GM12878 (cell line): ENCODE measurements at places on chromosomes 7 and 10. TPM values are rescaled to one million over a fixed set of nuclear protein-coding genes. Genes with fewer than 3 reads are reported as not detected.

DNA sequence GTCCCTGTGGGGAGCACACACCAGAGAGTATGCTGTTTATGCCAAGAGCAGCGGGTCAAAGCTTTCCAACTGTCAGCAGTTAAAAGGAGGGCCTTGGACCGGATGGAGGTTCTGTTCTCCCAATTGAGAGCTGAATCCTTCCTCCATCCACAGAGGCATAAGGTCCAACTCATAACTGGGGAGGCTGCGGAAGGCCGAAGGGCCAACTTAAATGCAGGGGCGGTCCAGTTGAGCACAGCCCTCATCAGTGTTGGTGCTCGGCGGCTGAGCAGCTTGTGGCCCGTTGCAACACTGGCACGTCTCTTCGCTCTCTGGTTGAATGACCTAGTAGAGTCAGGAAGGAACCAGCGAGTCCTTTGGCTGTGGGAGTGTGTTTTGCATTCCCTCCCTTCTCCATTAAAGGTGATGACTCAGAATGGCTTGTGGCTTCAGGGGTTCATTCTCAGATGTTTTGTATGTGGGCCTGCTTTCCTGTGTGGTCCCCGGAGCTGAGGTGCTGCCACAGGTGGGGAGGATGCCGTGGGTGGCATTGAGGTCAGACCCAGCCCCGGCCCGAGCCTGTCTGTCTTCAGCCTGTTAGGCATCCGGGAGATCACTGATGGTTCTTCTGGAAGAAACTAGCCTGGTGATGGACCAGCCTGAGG is 44.8 kb upstream of the DMBT1 start:
- DNase-seq = no peak

DNA sequence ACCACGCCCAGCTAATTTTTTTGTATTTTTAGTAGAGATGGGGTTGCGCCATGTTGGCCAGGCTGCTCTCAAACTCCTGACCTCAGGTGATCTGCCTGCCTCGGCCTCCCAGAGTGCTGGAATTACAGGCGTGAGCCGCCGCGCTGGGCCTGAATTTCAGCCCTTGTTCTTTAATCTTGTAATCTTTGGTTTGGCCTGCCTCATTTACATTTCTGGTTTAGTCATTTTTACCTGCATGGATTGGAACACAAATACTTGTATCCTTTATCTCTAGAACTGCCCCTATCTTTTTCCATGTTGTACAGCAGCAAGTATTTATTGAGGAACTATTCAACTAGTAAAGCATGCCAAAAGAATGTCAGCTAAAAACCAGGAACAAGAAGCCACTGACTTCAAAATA is 195.6 kb upstream of the FRMD4A start:
- DNase-seq = no peak

The PAX2 gene
- total RNA-seq = not detected in 2 replicates

DNA sequence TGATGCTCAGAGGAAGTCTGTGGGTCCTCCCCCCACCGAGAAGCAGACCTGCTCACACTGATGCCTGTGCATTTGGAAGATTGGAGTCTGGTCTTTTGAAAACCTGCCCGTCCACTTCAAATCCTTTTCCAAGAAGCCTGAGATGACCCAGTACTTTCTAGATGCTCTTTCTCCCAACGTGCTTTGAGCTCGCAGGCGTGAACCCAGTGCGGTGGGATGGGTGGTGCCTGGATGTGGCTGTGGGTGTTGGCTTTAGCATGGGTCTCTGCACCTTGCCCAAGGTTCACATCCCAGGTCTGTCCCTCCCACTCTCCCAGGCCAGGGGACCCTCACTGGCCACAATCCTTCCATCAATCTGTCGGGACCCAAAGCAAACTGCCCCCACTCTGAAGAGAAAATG is 170.2 kb downstream of the ADARB2 start:
- no peak for DNase-seq

DNA sequence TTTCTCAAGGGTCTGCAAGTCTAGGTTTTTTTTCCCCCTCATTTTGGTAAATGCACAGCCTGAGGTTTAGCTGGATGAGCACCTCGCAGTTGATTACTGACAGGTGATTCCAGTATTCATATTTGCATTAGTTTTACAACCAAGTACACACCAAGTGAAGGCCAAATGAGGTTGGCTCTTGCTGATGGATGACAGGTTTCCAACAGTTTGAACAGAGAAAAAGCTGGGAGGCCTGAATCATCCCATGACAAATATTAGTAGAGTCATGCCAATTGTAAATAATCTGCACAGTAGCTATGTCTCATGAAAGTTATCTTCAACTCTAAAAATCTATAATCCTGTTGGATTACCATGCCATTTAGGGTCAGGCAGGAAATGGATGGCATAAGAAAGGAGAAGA is 399.8 kb downstream of the HTR7 start:
- no peak for DNase-seq

DNA sequence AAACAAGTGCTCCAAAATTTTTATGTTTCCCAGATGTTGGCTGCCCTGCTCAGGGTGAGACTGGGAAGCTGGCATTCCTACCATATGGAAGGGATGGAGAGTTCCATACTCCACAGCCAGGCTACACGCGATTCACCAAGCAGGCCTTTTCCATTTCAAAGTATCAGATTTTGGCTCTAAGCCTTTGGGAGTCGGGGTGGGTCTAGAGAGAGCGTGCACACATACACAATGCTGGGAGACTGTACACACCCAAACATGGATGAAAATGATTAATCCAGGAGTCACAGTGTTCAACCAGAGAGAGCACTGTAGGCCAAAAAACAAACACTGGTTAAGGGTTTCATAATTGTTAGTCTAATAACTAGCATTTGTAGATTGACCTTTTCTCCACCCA is 295.0 kb downstream of the BICC1 start:
- no peak for DNase-seq
